ENCODE measurements at places on chromosomes 4 and X.

DNA sequence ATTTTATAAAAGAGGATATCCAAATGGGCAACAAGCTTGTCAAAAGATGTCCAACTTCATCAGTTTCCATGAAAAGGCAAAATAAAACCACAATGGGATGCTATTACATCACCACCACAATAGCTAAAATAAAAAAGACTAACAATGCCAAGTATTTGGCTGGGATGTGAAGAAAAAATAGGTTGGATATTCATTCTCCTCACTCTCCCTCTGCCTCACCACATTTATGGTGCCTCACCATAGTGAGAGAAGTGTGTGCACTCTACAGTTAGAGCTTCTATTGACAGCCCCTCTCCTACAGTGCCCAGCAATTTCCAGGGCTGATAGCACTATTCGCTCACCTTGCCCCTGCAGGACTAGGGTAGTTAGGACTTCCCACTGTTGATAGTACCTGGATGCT is 25.5 kb downstream of the VEGFC start:
- DNase-seq: no peak

- DNase-seq: no peak
These were observed 21.2 kb upstream of the TAB3 start for GRCh38 chrX:30910124-30910860.

DNA sequence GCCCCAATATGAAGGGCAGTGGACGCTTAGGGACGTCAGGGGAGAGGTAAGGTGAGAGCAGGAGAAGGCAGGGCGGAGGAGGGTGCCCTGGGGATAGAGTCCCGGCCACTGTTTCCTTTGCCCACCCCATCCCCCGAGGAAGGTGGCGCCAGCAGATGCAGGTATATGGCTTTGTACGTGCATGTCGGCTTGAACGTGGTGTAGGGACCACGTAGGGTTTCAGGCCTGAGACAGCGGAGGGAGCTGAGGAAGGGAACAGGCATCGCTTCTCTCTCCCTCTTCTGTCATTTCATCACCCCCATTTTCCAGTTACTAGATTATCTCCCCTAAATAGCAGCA is 97.9 kb downstream of the PHKA2 start:
- no peak for DNase-seq

GRCh38 chr4:1001561-1002130 is 8.4 kb upstream of the SLC26A1 start:
- DNase-seq: no peak

DNA sequence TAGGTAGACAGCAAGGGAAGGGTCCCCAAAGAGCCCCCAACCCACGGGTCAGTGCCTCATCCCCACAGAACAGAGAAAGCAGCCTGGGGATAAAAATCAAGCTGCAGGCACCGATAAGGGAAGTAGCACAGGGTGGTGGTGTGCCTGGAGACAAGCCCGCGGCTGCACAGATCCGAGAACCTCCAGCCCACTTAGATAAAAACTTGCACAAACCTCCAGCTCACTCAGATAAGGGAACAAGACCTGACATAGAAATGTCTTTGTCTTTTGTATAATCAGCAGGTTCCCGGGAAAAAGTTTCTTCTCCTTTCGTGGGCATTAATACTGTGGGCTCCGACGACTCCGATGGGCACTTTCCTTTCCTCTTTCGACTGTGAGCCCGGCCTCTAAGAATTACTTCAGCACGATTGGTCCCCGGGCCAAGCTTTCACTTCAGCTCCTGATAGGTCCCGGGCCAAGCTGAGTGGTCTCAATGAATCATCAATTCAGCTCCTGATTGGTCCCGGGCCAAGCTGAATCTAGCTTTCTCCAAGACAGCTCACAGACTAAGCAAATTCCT is 32.4 kb downstream of the PRDX4 start:
- no peak for DNase-seq

DNA sequence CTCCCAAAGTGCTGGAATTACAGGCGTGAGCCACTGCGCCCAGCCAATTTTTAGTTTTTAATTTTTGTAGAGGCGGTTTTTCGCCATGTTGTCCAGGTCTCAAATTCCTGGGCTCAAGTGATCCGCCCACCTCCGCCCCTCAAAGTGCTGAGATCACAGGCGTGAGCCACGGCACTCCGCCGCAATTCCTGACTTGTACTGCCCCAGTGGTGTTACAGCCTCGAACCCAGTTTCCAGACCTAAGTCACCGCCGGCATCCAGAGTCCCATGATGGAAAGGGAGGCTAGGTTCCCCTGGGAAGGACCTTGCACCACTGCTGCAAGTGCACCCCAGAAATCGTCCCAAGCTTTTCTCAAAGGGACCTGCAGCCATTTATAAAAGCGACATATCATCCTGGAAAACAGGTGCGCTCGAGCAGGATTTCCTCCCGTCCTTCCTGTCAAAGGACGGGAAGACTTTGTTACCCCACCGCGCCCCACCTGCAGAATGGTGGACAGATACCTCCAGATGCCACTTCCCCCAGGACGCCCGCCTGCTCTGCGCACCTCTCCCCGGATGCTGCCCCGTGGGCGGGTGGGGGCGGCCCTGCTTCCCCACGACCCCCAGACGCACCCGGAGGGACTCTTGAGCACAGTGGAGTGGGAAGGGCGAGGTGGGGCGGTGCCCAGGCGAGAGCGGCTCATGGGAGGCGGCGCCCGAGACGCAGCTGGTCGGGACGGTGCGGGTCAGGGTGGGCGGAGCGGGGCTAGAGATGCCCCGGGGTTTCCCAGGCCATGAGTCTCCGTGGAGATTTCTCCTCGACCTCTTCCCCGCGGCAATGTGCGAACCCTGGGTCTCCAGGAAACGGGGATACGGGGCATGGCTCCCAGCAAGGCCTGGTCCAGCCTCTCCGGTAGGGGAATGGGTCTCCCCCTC is 947 bp upstream of the RPL10 start:
- DNase-seq: peak; percentile 84

GRCh38 chr4:138014590-138015288 is 227.4 kb downstream of the SLC7A11 start:
- no peak for DNase-seq

DNA sequence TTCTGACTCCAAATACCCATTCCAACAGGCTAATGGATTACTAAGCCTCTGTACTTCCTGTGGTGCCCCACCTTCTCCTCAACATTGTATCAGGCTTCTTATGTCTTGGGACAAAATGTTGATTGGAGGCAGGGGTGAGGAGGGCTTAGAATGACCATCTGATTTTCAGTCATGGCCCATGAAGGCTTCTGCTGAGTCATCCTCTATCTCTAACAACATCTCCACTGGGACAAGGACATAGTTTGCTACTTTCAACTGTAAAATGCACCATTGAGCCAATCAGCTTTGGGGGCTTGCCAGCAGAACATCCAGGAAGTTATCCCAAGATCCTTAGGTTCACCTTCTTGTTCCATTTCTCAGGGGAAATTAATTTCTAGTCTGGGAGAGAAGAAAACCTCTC is 29.5 kb downstream of the MAGEB17 start:
- no peak for DNase-seq

- DNase-seq: no peak
These were observed 87.3 kb downstream of the SCD5 start for GRCh38 chr4:82711158-82711785.

DNA sequence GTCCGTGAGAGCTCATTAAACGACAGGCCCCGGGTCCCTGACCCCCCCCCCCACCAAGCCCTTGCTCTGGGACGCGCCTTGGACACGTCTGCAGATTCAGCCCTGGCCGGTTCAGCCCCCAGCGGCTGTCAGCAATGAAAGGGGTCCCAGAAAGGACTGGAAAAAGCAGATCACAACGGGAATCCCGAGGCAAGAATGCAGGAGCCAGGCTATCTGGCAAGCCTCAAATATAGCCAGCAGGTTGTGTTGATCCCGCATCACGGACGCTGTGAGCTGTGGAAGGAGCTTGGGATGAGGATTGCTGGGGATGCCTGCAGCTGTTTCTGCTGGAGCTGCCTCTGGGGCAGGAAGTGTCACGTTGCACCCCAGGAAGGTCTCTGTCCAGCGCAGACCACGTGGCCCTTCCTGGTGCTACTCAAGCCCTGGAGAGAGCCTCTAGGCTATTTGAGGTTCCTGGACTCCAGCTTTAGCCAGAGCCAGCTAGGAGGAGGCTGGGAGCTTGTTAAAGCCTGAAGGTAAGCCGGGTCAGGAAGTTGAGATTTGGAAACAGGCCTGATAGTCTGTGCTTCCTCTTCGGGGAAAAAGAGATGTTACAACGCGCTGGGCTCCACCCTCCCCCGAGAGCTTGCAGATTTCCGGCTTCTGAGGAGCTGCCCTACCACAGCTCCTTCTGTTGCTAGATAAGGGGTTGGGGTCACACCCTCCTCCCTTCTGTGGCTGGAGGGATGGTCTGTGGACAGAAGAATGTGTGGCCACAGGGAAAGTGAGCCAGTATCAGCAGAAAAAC is 19.3 kb upstream of the CSF2RA start:
- peak; percentile 53 for DNase-seq

DNA sequence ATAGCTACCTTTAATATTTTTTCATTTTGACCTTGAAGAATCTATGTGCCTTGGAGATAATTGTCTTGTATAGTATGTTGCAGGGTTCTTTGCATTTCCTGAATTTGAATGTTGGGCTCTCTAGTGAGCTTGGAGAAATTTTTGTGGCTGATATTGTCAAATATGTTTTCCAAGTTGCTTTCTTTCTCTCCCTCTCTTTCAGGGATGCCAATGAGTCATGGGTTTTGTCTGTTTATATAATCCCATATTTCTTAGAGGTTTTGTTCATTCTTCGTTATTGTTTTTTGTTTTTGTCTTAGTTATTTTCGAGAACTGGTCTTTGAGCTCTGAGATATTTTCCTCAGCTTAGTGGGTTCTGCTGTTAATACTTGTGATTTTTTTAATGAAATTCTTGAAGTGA is 20.7 kb downstream of the RAB40AL start:
- DNase-seq: no peak

- peak; percentile 17 for DNase-seq
These were observed 9.6 kb downstream of the GTPBP6 start for GRCh38 chrX:308821-309520.

- DNase-seq: no peak
These were observed 5.8 kb downstream of the DGAT2L6 start for GRCh38 chrX:70183091-70183490.

DNA sequence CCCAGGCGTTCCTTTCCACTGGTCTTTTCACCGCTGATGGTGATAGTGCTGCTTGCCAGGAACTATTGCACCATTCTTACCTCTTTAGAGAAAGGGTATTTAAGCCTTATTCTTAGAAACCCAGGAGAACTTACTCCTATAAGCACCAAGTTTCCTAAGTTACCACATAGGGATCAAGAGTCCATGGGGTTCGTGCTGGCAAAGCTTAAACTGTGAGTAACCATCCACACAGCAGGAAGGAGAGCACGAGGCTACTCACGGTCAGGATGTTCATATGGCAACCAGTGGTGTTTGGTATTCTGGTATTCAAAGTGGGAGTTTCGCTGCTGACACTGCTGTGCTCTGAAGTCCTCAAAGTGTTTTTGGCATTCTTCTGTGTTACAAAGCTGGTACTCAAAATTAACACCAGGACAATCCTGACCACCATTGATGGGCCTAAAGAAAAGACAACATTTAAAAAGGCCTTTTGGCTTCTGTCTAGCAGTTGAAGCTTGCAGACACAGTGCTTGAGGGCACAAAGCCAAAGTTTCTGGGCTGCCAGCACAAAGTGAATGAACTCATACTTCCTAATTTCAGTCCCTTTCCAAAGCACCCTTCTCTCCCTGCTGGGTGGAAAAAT is 256.9 kb downstream of the ADAMTS3 start:
- DNase-seq: peak; percentile 80

DNA sequence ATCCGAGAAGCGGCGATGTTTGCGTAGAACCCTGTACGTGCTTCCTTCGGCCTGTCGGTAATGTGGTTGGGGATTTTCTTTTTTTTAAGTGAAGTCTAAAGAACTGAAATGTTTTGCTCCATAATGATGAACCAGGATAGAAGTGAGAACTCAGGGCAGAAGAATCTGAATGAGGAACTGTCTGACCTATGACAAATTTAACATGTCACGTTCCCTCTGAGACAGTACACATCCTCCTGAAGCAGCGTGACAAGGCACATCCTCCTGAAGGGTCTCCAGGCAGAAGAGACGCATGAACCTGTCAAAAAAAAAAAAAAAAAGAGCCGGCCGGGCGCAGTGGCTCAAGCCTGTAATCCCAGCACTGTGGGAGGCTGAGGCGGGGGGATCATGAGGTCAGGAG is 6.2 kb downstream of the CSF2RA start:
- DNase-seq: no peak

GRCh38 chr4:107857741-107858140 is 33.0 kb downstream of the SGMS2 start:
- no peak for DNase-seq

GRCh38 chr4:169612871-169613859 is 782 bp upstream of the NEK1 start:
- peak; percentile 60 for DNase-seq

DNA sequence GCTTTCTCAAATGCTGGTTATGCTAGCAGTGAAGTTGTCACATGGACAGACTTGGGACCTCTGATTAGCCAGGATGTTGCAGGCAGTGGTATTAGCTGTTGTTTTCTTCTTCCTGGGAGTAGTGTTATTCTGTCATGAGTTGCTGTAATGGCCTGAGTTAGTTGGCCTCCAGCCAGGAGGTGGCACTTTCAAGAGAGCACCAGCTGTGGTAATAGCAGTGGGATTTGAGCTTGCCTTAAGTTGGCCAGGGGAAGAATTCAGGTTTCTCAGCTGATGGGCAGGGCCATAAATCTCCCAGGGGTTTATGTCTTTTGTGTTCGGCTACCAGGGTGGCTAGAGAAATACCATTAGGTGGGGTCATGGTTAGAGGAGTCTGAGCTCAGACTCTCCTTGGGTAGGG is 132.6 kb downstream of the GLUD2 start:
- no peak for DNase-seq

GRCh38 chr4:147481577-147482109 is 746 bp downstream of the EDNRA start:
- no peak for DNase-seq

DNA sequence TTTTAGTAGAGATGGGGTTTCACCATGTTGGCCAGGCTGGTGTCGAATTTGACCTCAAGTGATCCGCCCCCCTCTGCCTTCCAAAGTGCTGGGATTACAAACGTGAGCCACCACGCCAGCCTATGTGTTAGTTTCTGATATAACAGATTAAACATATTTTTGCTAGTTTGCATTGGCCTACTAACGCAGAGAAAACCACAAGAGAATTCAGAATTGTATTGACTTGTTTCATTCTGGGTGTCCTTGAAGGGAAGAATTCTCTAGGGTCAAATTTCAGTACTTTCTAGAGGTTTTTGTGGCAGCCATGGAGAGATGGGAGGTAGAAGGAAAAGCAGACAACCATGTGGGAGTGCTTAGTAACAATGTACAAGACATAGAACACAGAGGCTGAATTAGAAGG is 46.1 kb upstream of the BMPR1B start:
- no peak for DNase-seq

GRCh38 chrX:21723814-21724213 is 34.1 kb downstream of the SMPX start:
- DNase-seq: no peak

DNA sequence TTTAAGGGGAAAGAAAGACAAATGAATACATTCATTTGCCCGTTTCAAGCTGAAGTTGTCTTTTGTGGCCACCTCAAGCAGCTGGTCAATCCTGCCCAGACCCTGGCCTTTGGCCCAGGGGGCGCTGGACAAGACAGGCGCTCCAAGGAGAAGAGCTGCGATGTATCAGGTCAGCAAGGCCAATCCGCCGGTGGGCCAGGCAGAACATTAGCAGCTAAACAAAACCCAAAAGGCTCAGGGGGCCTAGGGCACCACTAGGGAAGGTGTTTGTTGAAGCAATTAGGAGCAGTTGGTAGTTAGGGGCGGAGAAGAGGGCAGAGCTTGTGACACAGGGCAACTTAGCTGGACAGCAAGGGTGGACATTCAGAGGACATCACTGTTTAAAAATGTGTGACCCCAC is 60.8 kb upstream of the TMEM33 start:
- no peak for DNase-seq

- no peak for DNase-seq
These were observed 245.9 kb downstream of the HS3ST1 start for GRCh38 chr4:11182586-11183355.
